Activated CD4-positive, alpha-beta T cell treated with anti-CD3 and anti-CD28 coated beads, Interleukin-2, Interleukin-4, amounts not matched to agents 100 ng/mL and 50 ng/mL, durations not matched to agents 16 hours and 8 hours (primary cell): ENCODE measurements at places on chromosomes 1 and 21.

- DNase-seq: peak; percentile 64
Measured at GRCh38 chr1:84781946-84782771, 91.9 kb upstream of the SSX2IP start.

GRCh38 chr1:54047384-54048305 lies 5.4 kb downstream of the TMEM59 start:
- no peak for DNase-seq

DNA sequence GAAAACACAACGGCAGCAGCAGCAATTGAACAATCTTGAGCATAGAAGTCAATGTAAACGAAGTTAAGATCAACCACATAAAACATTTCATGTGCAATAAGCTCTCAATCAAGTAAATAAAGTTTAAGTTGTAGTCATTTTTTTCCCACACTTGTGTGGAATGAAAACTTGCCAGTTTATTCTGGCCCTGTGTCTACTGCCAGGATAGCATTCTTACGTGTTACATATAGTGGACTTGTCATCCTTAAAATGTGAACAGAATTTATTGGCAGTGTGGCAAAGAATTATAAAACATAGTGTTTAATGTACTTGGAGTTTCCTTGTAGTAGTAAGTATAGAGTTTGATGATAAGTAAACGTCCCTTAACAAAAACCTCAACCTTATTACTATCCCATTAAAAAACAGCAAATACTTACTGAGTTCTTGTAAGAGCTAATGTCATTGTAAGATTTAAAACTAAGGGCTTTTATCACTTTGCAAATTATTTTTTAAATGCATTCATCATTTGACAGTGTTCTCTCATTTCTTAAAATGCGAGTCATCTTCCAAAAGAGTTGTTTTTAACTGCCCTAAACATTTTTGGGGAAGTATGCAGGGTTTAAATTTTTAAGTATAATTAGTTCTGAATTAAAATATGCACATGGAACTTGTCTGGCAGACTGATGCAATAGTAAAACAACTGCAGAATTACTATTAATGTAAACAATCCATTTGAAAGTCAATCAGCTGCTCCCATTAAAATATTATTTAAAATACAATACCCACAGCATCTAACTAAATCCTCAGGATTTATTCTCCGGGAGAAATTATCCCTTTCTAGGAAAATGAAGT lies 7.9 kb downstream of the COX20 start:
- DNase-seq: no peak

- DNase-seq: no peak
Measured at GRCh38 chr1:169872906-169873305, 20.8 kb downstream of the SCYL3 start.

DNA sequence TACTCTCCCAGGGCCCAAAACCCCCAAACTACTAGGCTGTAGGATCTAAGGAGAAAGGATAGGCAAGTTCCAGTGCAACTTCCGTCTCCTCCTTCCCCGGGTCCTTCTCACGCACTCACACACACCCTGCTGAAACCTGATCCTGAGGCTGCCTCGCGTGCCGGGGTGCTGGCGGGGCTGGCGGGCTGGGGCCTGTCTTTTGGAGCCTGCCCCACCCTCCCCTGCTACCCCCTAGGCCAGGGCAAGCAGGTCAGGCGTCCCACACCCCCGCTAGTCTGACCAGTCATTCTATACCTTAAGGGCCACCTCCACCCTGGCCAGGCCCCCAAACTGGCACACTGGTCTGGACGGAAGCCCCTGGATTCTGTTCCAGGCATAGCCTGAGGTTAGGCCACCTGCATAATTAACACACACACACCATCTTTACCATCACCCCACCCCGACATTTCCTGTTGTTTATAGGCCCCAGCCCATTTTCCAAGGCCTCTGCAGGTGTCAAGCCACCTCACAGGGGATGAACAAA lies 48.3 kb upstream of the ARTN start:
- DNase-seq: no peak

- DNase-seq: no peak
Measured at GRCh38 chr1:234970731-234971476, 157.7 kb downstream of the TOMM20 start.

GRCh38 chr1:2971609-2972008 lies 49.7 kb upstream of the ACTRT2 start:
- no peak for DNase-seq

DNA sequence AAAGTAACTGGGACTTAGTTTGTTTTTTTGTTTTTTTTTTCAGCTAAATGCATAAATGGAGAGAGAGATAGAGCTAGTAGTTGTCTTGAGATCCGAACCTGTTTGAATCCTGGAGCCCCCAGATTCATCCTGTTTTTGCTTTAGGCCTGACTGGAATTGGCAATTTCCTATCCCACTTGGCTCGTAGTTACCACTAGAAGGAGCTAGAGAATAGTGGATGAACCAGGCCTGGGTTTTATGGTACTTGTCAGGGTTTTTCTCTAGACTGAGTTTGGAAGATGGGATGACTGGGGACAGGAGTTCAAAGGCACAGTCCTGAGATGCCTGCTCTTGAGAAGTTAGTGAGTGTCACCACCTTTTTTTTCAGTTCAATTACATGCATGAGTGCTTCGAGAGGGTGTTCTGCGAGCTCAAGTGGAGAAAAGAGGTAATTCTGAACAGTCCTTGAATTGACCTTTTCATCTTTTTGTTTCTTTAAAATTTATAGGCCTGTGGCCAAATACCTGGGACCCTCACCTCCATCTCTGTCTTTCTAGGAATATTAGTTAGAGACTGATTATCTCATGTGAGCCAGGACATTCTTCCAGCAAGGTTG lies 23.4 kb downstream of the CELF3 start:
- no peak for DNase-seq

DNA sequence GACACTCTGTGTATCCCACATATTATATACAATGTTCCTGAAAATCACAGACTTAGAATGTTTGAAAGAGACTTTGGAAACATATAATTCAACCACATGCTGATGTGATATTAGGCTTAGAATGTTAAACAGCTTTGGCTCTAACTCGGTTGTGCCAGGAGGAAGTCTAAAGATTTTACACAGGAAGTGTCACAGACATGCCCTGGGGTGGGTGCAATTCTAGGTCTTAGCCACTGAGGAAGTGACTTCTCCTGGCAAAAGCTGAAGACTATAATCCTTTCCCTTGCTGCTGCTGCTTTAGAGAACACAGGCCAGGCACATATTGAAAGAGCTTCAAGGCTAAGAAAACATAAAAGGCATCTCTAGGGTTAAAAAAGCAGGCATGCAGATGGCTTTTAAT lies 51.0 kb downstream of the RPL5 start:
- peak; percentile 41 for DNase-seq

DNA sequence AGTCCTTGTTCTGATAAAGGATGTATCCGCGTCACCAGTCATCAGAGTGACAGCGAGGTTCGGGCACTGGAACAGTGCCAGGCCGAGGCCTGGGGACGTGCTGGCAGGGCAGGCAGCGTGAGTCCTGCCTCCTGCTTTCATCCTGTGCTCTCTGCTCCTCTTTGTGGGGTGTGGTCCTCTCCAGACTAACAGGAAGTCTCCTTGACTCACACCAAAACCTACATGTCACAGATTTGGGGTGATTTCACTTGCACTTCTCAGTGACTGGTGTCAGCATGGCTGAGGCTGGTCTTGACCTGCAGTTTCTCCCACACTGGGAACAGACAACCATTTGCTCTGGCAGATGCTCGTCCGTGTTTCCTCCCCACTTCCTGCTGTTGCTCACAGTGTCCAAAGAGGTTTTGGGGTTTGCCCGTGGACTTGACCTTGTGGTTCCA lies 8.8 kb upstream of the NLRP3 start:
- peak; percentile 80 for DNase-seq

- no peak for DNase-seq
Measured at GRCh38 chr1:203447151-203447550, 28.5 kb upstream of the PRELP start.

GRCh38 chr1:212607913-212608391 lies 609 bp upstream of the ATF3 start:
- DNase-seq: no peak

DNA sequence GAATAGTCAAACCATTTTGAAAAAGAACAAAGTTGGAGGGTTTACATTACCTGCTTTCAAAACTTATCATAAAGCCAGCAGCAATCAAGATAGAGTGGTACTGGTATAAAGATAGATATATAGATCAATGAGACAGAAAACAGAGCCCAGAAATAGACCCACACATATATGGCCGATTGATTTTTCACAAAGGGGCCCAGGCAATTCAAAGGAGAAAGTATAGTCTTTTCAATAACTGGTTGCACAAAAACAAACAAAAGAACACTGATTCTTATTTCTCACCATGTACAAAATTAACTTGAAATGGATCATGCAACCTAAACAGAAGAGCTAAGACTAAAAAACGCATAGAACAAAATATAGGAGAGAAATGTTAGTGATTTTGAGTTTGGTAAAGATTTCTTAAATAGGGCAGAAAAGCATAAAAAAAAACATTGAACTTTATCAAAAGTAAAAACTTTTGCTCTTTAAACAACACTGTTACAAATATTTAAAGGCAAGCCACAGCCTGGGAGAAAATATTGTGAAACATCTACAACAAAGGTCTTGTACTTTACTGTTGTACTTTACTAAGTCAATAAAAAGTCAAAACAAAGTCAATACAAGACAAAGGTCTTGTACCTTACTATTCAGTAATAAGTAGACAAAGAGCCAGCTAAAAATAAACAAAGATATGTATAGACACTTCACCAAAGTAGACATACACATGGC lies 50.2 kb downstream of the ST3GAL3 start:
- no peak for DNase-seq

DNA sequence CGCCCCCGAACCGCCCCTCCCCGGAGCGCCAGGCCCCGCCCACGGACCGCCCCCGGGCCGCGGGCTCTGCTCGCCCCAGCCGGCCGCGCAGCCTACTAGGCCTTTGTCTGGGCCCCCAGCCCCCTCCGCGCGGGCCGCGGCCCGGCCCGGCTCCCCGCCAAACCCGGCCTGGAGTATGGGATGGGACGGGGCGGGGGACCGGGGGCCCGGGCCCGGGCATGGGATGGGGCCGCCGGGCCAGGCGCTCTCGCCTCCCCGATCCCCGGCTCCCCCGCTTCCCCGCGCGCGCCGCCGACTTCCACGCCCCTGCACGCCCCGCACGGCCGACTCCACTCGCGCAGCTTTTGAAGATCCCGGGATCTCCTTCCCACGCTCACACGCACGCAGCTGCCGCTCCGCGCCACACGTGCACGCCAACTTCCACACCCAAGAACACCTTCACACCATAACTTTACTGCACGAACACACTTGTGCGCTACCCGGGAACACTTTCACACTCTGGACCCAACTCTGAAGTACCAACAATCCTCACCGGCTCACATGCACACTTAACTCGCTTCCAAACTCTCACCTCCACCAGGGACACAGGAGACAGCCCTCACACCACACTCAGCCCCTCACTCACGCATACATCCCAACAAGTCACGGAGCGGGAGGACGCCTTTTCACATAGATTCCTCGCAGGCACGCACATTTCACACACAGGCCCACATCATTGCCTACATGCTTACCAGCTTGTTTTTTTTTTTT lies 437 bp upstream of the HSPG2 start:
- DNase-seq: peak; percentile 29

DNA sequence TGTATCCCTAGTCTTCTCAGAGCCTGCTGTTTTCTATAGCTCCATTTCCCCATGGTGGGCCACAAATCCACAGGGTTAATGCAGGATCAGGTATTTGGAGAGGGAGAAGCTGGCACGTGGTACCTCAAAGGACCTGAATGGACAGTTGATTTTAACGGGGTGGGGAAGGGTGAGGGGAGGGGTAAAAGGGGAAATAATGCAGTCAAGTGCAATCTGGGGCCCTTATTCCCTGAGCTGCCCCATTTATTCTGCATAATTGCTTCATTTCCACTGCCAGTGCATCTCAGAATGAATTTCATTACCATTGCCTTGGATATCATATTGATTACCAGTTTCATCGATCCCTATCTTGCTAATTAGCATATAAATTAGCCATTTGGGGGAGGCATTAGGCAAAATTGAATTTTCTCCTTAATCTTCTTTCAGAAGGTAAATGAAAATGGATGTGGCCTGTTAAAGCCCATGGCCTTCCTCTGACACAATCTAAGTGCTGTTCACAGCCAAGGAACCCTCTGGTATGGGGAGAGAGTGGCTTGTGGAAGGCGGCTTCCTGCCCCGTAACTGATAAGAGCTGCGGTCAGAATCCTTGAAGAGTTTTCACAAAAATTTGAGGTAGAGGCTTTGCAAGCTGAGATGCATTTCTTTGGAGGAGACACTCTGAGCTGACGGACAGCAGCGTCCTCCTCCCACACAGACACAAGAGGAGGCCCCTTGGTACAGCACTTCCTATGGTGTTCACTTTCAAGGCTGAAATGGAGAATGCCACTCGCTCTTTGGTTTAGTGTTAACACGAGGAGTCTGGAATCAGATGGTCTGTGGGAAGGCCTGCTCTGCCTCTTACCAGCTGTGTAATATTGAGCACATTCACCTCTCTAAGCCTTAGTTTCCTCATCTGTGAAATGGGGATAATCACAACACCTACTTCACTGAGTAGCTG lies 34.4 kb downstream of the PHC2 start:
- no peak for DNase-seq

DNA sequence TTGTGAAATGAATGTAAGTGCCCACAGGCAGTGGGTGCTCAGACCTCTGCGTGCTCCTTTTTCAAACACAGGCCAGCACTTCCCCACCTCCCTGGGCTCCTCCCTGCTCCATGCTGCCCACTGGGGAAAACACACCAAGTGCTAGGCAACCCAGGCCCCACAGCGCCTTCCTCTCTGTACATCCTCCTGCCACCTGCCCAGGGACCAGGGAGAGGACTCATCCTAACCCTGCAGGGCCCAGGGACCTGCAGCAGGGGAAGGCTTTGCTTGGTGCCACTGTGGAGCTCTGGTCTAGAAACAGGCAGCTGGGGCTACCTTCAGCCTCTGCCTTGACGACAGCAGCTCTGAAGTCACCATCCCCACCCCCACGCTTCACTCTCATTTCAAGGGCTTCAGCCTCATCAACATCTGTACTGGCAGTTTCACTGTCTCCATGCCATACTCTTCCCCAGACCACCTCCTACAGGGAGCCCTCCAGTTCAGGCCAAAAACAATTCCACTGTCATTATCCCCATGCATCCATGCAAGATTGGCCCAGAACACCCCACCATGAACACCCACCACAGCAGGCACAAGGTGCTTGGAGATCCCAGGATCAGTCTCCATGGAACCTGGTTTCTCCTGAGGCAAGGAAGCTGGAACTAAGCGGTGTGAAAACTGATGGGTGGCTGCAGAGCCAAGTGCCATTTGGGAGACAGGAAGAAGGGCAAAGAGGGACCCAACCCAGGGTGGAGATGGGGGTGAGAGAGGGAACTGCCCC lies 1.1 kb downstream of the IGSF8 start:
- DNase-seq: no peak

GRCh38 chr1:20063861-20064292 lies 6.1 kb upstream of the PLA2G5 start:
- DNase-seq: no peak

- DNase-seq: peak; percentile 24
Measured at GRCh38 chr1:67532452-67533216, 102.4 kb upstream of the SERBP1 start.

- no peak for DNase-seq
Measured at GRCh38 chr1:180310095-180310494, 80.0 kb downstream of the LHX4 start.

GRCh38 chr1:29920316-29920715 lies 684.0 kb downstream of the PTPRU start:
- DNase-seq: no peak
